ENCODE measurements at places on chromosomes 3 and 15.
A peak's percentile ranks its signal among the peaks of the same experiment; 100 is the strongest.

- no peak for DNase-seq
These were observed 12.4 kb downstream of the SLCO3A1 start for GRCh38 chr15:91865950-91866349.

- no peak for DNase-seq
These were observed 157.7 kb downstream of the CGGBP1 start for GRCh38 chr3:87901141-87901540.

- no peak for DNase-seq
These were observed 244.4 kb downstream of the SOX2 start for GRCh38 chr3:181956122-181956521.

DNA sequence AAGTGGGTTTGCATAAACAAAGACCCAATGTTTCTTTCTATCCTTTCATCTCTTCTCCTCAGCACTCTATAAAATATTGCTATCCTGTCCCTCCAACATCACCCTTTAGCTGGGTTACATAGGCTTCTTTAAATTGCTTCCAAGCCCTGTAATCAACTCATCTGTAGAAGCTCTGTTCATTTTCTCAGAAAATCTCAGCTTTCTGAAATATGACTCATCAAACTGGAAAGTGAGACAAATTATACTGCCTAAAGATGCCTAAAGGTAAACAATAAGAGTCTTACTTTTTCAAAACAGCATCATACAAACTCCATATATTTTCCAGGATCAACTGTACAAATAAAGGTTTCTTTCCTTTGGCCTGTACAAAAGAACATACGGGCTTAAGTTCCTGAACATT, 33.8 kb downstream of the EFL1 start:
- no peak for DNase-seq

DNA sequence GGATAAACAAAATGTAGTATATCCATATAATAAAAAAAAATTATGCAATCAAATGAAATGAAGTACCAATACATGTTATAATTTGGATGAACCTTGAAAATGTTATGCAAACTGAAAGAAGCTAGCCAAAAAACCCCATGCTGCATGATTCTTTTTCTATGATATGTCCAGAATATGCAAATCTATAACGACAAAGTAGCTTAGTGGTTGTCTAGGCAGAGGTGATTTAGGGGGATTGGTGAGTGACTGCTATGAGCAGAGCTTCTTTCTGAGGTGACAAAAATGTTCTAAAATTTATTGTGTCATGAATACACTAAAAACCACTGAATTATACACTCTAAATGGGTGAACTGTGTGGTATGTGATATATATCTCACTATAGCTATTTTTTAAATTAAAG, 324.6 kb downstream of the CTNNB1 start:
- no peak for DNase-seq

DNA sequence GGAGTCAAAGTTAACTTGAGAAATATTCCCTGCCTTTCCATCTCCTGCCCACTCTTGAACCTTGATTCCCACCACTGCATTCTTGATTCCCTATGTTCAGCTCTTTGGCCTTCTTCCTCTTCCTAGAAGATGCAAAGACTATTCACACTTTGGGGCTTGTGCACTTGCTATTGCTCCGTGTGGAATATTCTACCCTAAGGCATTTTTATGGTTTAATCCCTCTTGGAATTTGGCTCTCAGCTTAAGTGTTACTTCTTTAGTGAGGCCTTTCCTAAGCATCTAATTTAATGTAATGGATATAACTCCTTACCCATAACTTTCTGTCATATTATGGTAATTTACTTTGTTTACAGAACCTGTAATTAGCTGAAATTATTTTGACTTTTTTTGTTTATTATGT, 318.9 kb upstream of the COL8A1 start:
- no peak for DNase-seq

DNA sequence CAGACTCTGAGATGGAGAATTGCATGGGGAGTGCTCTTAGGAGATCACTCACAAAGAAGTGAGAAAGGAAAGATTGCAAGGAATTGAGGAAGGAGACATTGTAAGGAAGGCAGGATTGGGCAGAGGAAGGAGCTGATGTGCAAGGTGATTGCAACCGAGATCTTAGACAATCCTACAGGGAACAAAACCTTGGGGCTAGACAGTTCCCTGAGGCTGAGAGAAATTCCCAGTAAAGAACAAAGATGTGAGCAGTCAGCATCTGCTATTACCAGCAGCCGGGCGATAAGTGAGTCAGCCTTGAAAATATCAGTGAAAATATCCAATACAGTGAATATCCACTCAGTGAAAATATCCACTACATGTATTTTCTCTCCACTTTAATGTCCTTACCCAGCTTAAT, 143.6 kb upstream of the TBC1D5 start:
- no peak for DNase-seq

GRCh38 chr3:14718539-14718938, 43.6 kb downstream of the C3orf20 start:
- no peak for DNase-seq

- DNase-seq: no peak
These were observed 14.6 kb downstream of the CAPN3 start for GRCh38 chr15:42373936-42374335.

DNA sequence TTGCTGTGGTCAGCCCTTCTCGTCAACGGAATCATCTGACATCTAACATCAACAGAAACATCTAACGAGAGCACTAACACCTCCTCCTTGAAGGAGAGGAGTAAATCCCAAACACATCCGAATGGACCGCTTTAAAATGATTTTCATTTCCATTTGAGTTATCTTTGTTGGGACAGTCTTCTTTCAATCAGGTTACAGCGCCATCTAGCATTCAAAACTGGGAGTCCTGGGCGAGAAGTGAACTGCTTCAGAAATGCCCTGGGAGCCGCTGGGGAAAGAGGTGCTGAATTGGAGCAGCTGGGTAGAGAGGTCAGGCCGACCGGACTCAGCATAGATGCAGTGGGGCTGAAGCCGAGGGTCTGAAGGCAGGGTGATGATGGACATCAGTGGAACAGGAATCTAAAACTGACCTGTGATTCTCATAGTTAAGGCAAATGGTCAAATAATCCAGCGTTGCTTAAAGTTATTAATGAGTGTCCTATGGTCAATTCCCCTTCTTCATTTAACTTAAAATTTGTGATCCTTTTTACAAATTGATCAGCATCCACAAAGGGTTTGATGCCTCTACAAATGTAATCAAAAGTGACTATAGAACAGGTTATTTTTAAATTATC, 170.0 kb upstream of the NDN start:
- DNase-seq: peak; percentile 27

DNA sequence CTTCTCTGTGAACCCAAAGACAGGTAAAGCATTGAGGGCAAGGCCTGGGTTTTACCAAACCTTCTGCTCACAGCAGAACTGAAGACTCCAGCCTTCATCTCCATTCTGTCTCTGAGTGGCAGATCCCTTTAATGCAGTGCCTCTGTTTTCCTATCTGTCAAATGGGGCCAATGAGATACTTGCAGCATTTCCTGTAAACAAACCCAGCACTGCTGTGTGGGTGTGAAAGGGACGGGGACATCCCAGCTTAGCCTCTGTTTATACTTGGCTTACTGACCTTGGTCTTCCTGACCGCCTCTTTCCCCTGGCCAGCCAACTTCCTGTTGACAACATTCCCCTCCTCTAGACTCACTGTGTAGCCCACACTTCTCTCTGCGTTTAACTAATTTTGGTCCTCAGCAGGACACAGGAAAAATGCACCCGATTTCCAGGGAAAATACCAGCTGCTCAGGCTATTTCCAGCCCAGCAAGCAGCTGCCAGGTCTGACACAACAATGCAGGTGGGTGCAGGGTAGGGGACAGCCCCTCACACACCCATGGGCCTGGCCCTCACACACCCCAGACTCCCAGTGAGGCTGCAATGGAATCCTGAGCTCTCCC, 105.9 kb upstream of the HERC1 start:
- no peak for DNase-seq

DNA sequence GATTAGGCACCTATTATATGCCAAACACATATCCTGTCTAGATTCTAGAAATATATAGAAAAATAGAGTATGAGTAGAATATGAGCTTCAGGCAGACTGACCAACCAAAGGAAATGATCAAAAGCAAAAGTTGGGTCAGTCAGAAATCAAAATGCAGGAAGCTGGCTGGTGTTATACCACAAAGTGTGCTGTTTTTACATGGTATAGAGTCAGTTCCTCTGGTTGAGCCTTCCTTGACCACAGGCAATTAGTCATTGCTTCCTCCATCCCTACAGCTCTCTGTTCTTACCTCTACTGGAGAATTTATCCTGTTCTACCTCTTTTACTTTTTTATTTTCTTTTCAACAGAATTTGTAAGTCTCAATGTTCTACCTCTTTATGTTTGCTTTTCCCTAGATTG, 149.8 kb downstream of the TMCO5A start:
- no peak for DNase-seq
